A549 (cell line): ENCODE measurements at places on chromosomes 2 and 18.
A peak's percentile ranks its signal among the peaks of the same experiment; 100 is the strongest.

- no peak for DNase-seq
Measured at GRCh38 chr2:197284956-197285355, 25.6 kb downstream of the ANKRD44 start.

DNA sequence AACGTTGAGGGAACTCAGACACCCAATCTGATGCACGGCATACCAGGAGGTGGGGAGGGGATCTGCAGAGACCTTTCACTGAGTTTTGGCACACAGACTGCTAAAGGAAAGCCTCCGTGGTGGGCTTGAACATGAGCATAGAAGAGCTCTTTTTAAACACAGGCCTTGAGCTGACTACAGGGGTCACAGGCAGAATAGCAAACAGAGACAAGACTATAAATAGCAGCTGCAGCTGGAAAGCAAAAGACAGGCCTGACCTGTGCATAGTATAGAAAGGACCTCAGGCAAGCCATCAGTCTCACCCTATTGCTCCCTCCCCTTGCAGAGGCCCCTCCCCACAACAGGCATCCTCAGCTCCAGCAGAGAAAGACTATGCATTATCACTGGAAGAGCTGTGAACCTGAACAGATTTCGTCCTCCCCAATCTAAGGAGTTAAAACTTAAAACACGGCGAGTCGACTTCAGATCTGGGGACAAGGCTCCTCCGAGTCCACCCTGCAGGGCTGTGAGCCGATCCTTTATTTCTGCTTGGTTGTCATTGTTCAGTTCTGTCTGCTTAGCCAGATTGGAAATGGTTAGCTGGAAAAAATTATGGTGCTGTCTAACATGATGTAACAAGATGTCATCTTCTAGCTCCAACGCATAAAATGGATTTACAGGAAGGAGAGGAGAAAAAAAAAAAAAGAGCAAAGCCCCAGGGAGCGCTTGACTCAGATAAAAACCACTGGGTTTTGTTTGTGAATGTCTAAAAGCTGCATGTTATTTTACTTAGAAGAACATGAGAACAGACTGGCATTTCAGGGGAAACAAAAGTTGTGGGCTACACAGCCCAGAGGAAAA is 25.2 kb upstream of the LCLAT1 start:
- no peak for DNase-seq

DNA sequence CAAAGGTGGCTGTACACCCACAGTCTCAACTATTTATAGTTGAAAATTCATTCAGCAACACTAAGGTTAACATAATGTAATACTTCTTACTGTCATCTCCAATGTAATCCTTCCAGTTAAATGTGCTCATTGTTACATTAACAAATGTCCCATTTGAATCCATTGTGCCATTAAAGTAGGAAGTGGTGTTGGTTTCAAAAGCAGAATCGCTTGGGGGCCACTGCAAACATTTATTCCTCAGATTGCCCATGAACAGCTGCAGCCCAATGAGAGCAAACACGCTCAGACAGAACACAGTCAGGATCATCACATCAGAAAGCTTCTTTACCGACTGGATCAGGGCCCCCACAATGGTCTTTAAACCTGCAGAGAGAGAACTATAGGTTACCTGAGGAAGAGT is 41.4 kb downstream of the SCN3A start:
- no peak for DNase-seq

DNA sequence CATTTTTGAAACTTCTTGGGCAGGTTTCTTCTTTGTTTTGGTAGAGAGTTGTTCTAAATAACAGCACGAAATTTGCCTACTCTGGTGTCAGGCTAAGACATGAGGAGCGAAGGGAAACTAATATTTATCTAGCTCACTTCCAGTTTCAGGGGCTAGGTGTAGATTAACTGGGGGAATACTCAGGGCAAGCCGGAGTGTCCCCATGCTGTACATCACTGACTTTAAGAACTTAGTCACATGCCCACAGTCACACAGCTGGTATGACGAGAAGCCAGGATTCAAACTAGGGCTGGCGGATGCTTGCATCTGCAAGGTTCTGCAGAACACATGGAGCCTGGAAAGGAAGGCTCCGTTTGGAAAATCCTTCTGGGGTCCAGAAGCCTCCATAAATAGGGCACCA is 133.3 kb downstream of the ALPK2 start:
- DNase-seq, result no peak

DNA sequence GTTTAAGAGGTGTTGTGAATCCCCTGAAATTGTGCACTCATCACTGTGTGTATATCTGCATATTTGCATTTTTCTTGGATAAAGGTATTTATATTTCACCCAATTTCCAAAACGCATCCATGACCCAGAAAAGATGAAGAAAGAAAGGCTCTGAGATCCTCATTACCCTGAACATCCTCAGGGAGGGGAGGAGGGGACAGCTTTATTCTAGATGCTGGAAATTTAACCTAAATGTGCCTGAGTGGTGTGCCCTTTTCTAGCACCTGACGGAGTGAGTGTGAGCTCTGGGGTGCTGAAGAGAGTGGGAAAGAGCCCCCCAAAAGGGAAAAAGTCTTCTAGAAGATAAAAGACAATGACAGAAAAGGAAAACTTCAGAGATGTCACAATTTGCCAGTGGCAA is 20.8 kb downstream of the CNTNAP5 start:
- no peak for DNase-seq

GRCh38 chr2:44389895-44390294 is 28.1 kb downstream of the CAMKMT start:
- DNase-seq, result no peak

GRCh38 chr2:127479219-127479825 is 47.0 kb downstream of the IWS1 start:
- DNase-seq, result peak; percentile 72

- DNase-seq, result no peak
Measured at GRCh38 chr2:96806468-96807126, 9.5 kb upstream of the CNNM3 start.

DNA sequence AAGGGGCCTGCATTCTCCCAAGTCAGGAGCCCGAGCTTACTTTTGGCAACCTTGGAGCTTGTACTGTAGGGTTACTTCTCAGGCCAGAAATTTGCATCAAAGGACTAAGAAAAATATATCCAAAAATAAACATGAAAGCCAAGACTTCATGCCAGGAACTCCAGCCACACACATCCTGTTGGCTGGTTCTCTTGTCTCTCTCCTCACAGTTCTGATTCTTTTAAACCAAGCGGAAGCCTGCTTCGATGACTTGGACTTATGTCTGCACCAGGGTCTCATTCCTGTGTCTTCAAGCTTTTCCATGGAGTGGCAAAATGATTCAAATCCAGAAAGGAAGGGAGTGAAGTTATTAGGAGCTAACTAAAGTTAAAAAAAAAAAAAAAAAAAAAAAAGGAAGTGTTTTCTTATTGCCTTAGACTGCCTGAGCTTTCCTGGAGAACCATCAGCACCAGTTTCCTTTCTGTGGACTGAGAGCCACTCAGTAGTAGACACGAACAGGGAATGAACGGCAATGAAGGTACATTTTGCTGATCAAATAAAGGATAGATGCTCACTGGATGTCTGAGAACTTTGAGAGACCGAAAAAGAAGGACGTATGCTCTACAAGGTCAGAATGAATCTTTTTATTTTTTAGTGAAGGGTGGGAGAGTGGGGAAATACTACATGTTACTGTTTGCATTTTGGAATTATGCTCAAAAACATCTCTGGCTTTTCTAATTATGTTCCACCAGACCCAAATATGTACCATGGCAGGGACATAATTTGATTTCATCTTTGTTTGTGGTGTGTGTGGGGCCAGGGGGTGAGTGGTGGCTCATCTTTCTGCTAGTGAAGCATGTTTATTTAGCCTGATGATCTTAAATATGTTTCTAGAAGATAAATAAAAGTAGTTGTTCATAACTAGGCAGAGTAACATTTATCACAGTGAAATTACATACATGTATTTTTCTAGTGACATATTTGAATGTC is 86.0 kb downstream of the RAPGEF4 start:
- DNase-seq, result no peak

GRCh38 chr18:52730972-52731619 is 391.1 kb downstream of the DCC start:
- DNase-seq, result no peak

GRCh38 chr2:120132190-120132589 is 91.0 kb downstream of the TMEM185B start:
- DNase-seq, result no peak

- no peak for DNase-seq
Measured at GRCh38 chr18:11866329-11866728, 15.1 kb downstream of the CHMP1B start.

GRCh38 chr2:60961457-60961856 is 56.1 kb upstream of the PEX13 start:
- peak; percentile 4 for DNase-seq

- no peak for DNase-seq
Measured at GRCh38 chr18:58183226-58183625, 139.2 kb downstream of the NEDD4L start.

DNA sequence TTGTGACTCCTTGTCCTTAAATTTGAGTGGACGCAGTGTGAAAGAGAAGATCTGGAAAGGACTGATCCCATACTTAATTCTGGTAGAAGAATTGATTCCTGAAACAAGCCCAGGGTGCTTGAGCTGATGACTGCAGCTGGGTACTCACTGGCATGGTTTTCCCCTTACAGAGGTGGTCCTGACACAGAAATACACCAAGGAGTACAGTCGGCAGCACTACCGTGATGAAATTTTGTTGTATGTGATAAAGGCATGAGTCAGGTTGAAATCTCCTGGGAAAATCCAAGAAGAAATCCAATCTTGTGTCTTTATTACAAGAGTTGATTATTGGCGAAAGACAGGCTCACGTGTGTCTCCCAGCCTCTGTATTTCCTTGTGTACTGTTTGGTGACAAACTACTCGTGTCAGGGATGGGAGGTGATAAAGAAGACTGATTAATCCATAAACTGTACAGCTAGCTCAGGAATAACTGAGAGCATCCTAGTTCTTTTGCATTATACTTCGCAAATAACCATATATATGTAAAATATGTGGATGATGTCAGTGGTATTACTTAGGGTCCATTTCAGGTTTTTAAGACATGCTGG is 76.6 kb downstream of the RAPGEF4 start:
- DNase-seq, result no peak

DNA sequence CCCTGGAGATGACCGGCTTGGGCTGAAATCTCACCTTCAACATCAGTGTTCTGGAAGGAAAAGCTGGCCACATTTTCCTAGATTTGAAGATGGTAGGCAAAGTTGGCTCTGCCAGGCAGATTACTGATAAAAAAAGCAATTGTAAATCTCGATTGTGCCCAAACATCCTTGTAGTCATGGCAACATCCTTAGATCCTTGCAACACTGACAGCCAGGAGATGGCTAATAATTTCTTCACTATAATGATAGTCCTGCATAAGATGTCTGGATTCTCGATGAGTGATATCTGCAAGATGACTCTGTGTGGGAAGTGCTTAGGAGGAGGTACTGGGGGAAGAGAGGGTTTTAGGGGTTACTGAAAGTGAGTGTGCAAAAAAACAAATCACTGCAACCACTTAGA is 149.1 kb downstream of the FSHR start:
- DNase-seq, result no peak

DNA sequence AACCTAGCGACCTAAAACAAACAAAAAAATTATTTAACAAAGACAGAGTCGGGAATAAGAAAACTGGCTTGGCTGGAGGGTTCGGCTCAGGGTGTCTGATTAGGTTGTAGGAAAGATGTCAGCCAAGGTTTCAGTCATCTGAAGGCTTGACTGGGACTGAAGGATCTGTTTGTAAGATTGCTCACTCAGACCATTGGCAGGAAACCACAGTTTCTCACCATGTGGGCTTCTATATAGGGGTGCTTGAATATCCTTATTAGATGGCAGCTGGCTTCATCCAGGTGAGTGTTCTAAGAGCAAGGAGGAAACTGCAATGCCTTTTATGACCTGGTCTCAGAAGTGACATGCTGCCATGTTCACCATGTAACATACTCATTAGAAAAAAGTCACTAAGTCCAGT is 999 bp upstream of the IL36B start:
- DNase-seq, result no peak

DNA sequence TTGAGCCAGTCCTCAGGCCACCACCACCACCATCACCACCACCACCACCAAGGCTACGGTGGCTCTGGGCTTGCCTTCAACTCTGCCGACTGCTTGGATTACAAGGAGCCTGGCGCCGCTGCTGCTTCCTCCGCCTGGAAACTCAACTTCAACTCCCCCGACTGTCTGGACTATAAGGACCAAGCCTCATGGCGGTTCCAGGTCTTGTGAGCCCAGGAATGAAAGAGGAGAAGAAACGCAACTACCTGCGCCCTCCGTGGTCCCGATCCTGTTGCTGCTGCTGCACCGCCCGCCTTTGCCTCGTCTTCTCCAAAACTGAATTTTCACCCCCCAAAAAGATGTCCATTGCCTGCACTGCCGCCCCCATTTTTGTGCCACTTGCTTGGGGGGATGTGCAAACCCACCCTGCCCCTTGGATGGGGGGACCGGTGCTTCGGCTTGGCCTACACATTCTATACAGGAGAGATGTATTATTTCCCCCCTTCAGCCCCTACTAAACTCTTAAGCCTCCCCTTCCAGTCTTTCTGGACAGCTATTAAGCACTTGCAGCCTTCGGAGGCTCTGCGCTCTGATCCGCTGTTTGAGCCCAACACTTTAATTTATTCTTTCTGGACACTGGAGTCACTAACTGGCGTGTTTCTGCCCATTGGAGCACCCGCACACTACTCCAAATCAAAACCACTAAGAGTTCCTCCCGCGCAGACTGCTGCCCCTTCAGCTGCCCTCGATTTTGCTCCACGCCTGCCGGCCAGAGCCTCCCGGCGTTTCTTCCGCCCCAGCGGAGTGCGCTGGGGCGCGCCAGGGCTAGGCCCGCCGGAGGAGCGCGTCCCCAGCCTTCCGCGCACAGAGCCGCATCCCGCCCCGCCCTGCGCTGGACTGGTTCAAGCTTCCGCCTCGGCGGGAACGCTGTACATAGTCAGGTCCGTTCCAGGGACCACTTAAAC is 5.7 kb downstream of the OTX1 start:
- DNase-seq, result no peak

DNA sequence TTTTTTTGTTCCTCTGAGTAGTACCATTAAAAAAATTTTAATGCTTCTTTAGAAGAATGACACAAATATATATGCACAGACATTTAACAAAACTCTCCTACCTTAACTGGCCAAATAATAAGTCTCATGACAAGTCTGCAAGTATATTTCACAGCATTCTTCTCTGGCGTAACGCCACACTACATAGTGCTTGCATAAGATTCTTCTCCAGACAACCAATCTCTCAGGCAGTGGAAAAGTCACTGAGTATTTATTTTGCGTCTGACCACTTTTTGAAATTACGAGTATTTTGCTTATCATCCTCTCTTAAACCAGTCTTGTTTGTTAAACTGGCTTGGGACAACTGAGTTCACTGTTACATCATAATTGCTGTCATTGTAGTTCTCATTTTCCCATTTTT is 749.2 kb downstream of the ADCYAP1 start:
- no peak for DNase-seq

DNA sequence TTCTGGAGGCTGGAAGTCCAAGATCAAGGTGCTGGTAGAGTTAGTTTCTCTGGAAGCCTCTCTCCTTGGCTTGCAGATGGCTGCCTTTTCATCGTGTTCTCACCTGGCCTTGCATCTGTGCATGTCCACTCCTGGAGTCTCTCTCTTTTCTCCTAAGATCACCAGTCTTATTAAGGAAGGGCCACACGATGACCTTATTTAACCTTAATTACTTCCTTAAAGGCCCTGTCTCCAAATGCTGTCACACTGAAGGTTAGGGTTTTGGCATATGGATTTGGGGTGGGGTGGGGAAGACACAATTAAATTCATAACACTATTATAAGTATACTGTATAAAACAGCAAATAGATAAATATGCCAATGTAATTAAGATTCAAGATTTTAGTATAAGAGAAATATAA is 402.4 kb upstream of the HS6ST1 start:
- DNase-seq, result no peak

- DNase-seq, result no peak
Measured at GRCh38 chr2:15010346-15010745, 377.8 kb downstream of the LRATD1 start.
